ENCODE measurements at places on chromosomes 7 and 10.

- DNase-seq = no peak
Measured at GRCh38 chr10:62379394-62379793, 5.2 kb downstream of the ZNF365 start.

GRCh38 chr7:3893151-3893788, 592.2 kb downstream of the SDK1 start:
- no peak for DNase-seq

DNA sequence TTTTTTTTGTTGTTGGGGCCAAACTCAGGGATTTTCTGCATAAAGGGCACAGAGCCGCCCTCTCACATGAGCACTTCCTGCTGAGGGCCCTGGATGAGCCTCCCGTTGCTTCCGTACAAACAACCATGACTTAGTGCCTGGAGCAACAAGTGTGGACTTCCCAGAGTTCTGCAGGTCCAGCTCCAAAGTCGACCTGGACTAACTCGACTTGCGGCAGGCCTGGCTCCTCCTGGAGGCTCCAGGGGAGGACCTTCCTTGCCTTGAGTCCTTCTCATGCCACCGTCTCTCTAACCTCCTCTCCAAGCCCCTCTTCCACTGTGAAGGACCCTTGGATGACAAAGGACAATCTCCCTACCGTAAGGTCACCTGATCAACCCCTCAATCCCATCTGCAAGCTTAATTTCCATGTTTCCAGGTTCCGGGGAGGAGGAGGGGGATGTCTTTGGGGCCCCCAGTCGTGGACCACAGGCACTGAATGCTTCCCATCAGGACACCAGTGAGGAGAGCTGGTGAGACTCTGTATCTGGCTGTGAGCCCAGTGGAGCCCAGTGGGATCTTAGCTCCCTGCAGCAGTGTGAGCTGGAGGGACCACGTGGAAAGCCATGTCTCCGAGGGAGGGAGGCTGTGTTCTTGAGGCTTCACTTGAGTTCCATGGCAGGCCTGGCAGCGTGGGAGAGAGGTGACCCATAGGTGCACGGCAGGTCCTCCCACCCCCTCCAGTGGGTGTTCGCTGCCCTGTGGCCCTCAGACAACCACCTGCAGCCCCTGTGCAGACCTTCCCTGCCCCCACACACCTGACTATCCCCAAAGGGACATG, 199.5 kb upstream of the PPP2R2D start:
- DNase-seq = no peak

GRCh38 chr7:81007051-81007450, 88.2 kb upstream of the SEMA3C start:
- no peak for DNase-seq

DNA sequence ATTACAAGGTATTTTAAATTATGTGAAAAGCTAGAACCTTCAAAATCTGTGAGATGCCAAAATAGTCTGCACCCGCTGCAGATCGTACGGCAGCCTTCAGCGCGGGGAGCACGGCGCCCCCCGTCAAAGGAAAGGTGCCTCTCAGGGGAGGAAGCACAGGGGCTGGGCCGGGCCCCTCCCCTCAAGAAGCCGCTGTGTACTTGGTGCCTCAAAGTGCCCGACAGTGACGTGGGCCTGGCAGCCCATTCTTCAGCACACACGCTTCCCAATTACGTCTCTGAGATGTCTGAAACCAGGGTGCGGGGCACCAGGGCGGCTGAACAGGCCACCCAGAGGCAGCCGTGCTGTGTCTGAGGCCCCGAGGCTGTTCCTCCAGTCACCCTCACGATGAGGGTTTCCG, 116.1 kb downstream of the INPP5A start:
- no peak for DNase-seq

GRCh38 chr10:89475125-89475524, 60.3 kb downstream of the SLC16A12 start:
- no peak for DNase-seq

DNA sequence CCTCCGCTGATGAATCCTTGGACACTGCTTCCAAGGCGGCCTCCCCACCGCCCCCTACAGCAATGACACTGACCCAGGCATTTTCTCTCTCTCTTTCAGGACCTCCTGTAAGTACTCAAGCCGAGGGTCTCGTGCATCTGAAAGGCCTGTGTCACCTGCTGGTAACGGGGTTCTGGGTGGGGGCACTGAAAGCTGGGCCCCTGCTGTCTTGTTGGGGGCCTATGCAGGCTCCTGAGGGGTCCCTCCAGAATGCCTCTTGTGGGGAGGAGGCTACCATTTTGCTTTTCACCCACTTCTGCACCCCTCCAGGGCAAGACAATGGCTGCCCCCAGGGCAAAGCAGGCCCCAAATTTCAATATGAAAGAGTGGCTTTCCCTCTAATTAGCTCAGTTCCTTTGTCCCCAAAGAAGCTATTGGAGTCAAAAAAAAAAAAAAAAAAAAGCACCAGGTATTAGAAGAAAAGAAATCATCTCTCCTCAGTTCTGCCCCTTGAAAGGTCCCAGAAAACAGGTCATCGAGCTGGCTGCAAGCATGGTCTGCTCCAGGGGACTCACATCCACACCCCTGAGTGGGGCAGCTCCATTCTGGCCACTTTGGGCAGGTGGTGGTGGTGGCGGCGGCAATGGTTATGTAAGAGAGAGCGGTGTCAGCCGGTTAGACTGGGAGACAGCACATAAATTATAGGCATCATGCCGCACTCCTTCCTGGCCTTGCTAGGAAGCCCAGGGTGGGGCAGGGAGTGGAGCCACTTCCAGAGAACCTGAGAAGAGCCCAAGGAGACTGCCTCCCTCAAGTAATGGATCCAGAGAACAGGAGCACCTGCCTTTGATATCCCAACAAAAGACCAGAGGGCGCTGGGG, 66.2 kb downstream of the COL13A1 start:
- no peak for DNase-seq

Data from germinal center (tissue), 1 donor.